ENCODE measurements at places on chromosomes 4 and X.
A peak's percentile ranks its signal among the peaks of the same experiment; 100 is the strongest.

- DNase-seq = no peak
These were observed 356.0 kb downstream of the PPARGC1A start for GRCh38 chr4:23533859-23534258.

DNA sequence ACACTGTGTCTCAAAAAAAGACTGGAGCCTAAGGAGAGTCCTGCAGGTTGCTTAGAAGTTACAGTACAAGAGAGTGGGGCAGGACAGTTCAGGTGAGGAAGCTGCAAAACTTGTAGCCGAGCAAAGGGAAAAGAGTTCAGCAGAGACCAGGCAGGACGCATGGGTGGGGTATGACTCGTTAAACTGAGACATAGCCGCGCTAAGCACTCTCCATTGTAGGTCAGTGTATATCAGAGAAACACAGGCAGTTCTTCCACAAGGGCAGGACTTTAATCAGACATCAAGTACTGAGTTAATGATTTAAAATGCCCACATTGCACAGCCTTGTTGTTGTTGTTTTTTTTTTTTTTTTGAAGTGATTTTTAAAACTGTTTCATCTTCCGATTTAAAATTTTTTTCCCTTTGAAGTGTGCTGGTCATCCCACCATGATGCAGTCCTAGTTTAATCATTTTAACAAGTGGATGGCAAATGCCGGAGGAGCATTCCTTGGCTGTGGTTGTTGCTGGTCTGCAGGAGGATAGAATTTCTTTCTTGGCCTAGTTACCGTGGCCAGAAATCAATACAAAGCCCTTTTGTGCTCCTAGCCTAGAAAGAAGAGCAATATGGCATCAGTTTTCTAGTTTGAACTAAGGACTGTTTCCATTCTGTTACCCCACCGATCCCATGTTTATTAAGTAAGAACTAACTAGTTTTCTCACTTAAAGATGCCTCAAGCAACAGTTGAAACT, 10.3 kb downstream of the LAP3 start:
- no peak for DNase-seq

DNA sequence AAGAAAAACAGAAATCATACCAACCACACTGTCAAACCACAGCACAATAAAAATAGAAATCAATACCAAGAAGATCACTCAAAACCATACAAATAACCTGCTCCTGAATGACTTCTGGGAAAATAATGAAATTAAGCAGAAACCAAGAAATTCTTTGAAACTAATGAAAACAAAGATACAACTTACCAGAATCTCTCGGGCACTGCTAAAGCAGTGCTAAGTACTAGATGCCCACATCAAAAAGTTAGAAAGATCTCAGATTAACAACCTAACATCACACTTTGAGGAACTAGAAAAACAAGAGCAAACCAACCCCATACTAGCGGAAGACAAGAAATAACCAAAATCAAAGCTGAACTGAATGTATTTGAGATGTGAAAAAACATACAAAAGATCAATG, 33.2 kb downstream of the AWAT2 start:
- peak; percentile 12 for DNase-seq

- DNase-seq = no peak
These were observed 31.9 kb downstream of the CBR4 start for GRCh38 chr4:168978001-168978700.

GRCh38 chr4:141238186-141238585, 17.5 kb downstream of the ZNF330 start:
- DNase-seq = no peak

DNA sequence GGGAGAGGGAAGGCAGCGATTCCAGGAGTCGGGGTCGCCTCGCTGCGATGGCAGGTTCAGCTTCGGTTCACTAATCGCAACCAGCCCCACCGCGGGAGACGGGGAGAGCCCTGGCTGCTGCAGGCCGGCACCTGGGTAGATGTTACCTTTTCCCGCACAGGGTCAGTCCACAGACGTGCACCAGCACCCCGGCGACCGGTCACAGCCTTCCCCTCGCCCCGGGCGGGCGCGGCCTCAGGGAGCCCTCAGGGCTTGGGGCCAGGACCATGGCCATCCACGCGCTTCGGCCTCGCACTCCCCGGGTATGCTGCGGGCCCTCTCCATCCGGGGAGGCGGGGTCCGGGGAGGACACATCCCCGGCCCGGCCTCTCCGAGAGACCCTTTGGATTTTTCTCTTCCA, 26.1 kb upstream of the EXOC1L start:
- DNase-seq = no peak
